Stimulated activated CD4-positive, alpha-beta T cell treated with anti-CD3 and anti-CD28 coated beads, Interleukin-12 subunit alpha, Interleukin-12 subunit beta, amount 100 ng/mL, for 24 hours (primary cell): ENCODE measurements at places on chromosomes 6 and 20.

GRCh38 chr20:44959082-44959637 lies 1.0 kb downstream of the TOMM34 start:
- no peak for DNase-seq

- DNase-seq = no peak
Measured at GRCh38 chr6:95545686-95546085, 31.6 kb upstream of the MANEA start.

GRCh38 chr6:29953001-29953441 lies 10.7 kb downstream of the HLA-A start:
- no peak for DNase-seq

GRCh38 chr20:57587278-57587988 lies 26.5 kb downstream of the PCK1 start:
- no peak for DNase-seq

DNA sequence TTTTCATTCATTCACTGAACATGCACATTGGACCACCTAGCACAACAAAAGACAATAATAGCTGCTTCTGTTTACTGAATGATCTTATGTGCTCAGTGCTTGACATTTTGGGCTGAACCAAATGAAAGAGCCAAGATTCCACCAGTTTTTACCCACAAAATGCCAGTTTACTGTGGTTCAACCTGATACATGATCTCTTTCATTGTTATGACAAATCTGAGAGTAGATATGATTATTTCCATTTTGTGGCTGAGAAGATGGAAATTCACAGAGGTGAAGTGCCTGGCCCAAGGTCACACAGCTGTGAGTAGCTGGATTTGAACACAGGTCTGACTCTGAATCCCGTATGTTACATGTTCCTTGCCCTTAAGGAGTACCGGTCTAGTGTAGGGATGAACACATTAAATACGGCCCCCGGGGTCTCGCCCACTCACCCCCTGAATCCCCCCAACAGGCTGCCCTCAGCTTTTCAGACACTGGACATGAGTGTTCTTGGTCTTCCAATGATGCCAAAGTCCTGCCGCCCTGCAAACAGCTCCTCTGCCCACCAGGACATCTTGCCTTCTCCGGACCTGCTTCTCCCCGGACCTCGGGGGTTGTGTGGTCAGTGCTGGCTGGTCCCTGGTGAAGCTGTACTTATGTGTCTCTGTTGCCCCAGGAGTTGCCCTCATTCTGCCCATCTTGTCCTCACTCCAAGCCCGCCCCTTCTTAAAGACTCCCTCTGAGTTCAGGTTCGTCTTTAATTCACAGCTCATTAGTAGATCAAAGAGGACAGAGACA lies 58.6 kb upstream of the SLC32A1 start:
- DNase-seq = no peak

DNA sequence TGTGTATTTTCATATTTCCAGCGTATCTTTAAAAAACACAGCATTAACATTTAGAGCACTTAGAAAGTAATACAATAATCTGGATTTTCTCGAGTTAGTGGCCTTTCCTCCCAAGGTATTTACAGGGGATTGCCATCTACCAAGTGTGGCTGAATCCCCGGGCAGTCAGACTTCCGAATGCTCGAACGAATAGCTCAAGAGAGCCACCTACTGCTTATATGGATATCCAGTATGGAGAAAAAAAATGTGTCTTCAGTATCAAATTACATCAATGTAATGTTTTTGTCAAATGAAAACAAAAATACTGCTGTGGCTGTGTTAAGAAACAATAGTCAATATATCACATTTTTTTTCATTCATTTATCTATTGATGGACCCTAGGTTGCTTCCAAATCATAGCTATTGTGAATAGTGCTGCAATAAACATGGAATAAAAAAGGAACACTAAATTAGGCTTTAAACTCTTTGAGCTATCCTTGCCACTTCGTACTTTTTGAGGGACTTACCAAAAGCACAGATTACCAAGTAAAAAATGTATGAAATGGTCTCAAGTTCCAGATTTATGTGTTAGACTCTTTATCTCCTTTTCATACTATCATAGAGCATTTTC lies 654.5 kb upstream of the PTCHD4 start:
- DNase-seq = no peak

- DNase-seq = no peak
Measured at GRCh38 chr20:48414786-48415185, 413.0 kb downstream of the PREX1 start.

DNA sequence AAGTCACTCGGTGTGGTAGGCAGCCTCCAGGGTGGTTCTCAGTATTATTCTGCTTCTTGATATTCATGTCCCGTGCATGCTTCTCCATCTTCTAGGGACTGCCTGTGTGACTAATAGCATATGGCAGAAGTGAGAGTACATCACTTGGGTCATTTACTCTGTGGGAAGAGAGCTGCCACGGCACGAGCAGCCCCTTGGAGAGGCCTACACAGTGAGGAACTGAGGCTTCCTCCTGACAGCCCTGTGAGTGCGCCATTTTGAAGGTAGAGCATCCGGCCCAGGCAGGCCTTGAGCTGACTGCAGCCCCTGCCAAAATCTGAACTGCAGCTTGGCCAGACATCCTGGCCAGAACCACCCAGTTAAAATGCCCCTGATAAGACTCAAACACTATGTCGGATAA lies 17.3 kb upstream of the MCUR1 start:
- DNase-seq = no peak

DNA sequence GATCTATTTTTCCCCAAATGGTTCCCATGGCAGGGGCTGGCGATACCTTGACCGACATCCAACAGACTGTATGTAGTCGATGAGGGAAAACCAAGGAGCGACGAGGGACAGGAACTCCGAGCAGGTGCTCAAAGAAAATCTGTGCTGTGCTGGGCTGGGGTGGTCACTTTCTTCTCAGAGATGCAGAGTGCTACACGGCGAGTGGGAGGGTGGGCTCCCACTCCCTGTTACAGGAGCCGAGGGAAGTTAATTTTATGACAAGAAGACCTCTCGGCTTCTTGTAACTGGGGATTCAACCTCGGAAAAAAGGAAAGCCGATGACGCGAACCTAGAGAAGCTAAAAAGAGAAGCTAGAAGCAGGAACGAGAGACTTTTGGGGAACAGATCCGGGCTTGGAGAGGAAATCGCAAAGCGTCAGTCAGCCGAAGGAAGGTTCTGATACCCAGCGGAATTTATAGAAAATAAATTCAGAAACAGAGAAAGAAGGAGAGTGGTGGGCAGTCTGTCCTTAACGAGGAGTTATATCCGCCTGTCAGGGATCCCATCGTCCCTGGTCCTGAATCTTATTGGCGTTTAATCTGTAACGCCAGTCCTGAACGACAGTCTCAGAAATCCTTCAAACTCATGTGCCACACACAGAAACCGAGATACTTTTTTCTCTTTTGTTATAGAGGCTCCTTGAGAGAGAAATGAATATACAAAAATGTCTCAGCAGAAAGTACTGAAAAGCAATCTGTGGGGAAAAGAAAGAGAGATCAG lies 84.6 kb upstream of the ZNF322 start:
- no peak for DNase-seq

DNA sequence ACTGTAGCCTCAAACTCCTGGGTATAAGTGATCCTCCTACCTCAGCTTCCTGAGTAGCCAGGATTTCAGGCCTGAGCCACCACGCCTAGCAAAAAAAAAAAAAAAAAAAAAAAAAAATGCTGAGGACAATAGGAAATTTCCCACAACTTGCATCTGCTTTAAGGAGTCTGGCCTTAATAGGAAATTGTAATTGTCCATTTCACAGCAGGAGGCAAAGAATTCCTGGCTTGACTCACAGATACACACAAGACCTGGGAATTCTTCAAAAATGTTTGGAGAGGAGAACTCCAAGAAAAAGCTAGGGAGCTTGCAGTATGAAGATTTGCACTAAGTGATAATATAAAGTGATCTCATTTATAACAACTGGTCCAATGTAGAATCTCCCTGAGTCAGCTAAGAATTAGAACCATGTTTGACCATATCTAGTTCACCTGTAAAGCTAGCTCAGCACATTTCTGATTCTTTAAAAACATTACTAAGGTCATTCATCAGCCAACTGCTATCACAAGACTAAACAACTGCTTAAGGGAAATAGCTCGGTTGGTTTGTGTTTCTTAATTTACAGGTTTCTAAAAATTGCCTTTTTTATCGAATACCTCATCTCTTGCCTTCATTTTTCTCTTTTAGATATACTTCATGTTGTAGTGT lies 80.2 kb upstream of the SLC2A12 start:
- no peak for DNase-seq

- no peak for DNase-seq
Measured at GRCh38 chr6:132506869-132507808, 5.8 kb downstream of the STX7 start.

DNA sequence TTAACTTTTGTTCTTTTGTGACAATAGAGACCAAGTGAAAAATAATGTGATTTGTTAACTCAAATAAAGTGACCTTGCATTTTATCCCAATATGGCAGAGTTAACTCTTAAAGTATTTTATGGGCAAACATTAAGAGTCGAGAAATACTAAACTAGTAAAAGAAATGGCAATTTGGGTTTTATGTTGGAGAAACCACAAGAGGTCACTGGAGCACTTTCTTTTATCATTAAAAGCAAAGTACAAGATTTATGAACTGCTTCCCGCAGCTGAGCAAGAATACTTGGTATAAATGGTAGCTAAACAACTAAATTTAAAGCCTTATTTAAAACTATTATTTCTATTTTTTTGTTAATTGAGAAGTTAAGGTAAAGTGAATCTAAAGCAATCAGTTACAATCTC lies 33.5 kb upstream of the MCM9 start:
- no peak for DNase-seq

GRCh38 chr6:36616893-36617521 lies 22.8 kb downstream of the SRSF3 start:
- DNase-seq = no peak

DNA sequence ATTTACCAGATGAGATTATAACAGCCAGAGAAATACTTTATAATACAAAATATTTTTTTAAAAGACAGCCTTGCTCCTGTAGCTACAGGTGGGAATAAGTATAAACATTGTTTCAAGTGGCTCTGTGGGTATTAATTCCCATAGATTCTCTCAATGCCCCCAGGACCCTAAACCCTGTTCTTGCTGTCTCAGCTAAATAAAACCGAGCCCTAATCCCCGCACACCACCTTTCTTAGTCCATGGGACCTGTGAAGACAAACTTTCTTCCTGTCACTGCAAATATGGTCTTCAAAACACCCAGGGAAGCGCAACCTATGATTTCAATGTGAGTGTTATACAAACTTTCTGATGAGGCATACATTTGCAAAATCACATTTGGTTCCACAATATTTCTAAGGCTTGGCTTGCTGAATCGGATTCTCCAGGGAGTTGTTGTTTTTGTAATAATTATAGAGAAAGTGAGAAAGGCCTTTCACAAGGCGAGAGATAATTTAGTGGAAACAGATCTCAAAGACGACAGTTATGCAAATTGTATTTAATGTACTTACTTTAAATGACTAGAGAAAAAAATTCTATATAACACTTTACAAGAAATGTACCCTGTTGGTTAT lies 11.1 kb downstream of the SMLR1 start:
- DNase-seq = no peak

GRCh38 chr20:62764156-62764935 lies 31.9 kb upstream of the MRGBP start:
- no peak for DNase-seq

DNA sequence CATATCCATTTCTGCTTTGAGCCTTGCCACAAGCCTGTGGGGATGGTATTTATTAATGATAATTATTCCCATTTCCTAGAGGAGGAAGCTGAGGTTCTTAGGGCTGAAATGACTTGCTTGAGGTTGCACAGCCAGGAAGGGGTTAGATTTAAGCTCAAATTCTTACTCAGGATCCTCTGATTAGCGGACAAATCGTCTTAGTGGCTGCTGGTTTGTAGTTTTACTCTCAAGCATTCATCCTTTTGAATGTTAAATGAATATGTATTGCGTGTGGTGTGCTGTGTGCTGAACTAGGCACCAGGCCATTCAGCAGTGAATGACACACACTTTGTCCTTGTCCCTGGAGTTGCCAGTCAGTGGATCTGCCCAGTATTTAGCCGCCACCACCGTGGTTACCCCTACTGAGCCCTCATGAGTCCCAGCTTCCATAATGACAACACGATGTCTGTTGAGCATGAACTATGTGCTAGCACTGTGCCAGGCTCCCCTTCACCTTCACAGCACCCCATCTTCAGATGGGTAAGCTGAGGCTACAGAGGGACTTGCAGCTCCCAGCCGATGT lies 10.0 kb downstream of the PACSIN1 start:
- no peak for DNase-seq

DNA sequence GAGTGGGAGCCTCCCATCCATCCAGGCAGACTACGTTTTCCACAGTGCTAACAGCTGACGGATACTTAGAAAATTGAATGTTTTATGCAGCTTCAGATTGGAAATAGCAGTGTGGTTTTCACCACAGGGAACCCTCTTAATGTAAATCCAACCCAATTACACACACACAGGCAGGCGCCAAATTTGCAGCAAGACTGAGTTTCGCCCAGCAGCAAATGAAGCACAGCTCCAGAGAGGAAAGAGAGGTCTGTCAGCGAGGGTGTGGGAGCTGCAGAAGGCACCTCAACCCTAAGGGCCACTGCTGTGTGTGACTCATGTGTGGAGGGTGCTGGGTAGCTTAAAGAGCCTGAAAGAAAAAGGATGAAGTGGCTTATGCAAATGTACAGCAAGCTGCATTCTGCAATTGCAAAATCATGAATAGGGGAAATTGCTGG lies 365.7 kb downstream of the MAFB start:
- DNase-seq = no peak

DNA sequence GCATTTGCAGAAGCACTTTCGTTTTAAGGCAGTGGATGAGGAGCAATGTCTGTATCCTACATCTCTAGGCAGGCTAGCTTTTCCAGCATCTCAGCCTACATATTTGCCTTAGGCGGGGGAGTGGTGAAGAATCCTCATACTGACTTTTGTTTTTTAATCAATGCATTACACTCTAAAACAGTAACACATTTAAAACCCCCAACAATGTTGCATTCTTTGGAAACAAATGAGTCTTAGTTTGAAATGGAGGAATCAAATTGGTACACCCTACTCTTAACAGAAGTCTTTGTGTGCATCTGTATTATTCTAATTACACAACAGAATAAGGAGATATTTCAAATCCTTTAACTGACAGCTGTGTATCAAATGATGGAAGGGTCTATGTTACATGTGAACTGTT lies 9.0 kb downstream of the NKAIN2 start:
- DNase-seq = no peak

- no peak for DNase-seq
Measured at GRCh38 chr6:17491416-17492142, 98.2 kb downstream of the CAP2 start.

- DNase-seq = no peak
Measured at GRCh38 chr6:159541296-159541695, 151.7 kb downstream of the SOD2 start.
